ENCODE measurements at places on chromosomes 3 and 15. TPM values are rescaled to one million over a fixed set of nuclear protein-coding genes. Genes with fewer than 3 reads are reported as not detected.

HIGD2B gene
- polyA plus RNA-seq: not detected

TMEM212 gene
- 0.09 TPM for polyA plus RNA-seq

GRCh38 chr3:185979721-185980121, 41.9 kb upstream of the TRA2B start:
- DNase-seq: no peak

- no peak for DNase-seq
Observed at GRCh38 chr3:89362496-89362895, 255.1 kb downstream of the EPHA3 start.

ARGFX gene
- not detected for polyA plus RNA-seq

Measured in renal pelvis (tissue), 12 donors.